Activated naive CD8-positive, alpha-beta T cell treated with anti-CD3 and anti-CD28 coated beads, Interleukin-2, amount 10 ng/mL, durations not matched to agents 7 days and 5 days (primary cell): ENCODE measurements at places on chromosomes 7 and 10. TPM values are rescaled to one million over a fixed set of nuclear protein-coding genes. Genes with fewer than 3 reads are reported as not detected.

The ACSL5 gene
- 55.8 TPM for total RNA-seq

The NXPH1 gene
- total RNA-seq: not detected

The CNNM1 gene
- total RNA-seq: 0.50 TPM

The SLC26A4 gene
- 0.17 TPM for total RNA-seq

The SRRM3 gene
- total RNA-seq: not detected

The CRHR2 gene
- total RNA-seq: not detected

The CTAGE15 gene
- total RNA-seq: 0.47 TPM

The CTAGE4 gene
- total RNA-seq: 1.0 TPM

- DNase-seq: no peak
Measured at GRCh38 chr10:87869773-87870551, 6.5 kb downstream of the PTEN start.

GRCh38 chr7:93620864-93621263 is 46.3 kb upstream of the CALCR start:
- no peak for DNase-seq

DNA sequence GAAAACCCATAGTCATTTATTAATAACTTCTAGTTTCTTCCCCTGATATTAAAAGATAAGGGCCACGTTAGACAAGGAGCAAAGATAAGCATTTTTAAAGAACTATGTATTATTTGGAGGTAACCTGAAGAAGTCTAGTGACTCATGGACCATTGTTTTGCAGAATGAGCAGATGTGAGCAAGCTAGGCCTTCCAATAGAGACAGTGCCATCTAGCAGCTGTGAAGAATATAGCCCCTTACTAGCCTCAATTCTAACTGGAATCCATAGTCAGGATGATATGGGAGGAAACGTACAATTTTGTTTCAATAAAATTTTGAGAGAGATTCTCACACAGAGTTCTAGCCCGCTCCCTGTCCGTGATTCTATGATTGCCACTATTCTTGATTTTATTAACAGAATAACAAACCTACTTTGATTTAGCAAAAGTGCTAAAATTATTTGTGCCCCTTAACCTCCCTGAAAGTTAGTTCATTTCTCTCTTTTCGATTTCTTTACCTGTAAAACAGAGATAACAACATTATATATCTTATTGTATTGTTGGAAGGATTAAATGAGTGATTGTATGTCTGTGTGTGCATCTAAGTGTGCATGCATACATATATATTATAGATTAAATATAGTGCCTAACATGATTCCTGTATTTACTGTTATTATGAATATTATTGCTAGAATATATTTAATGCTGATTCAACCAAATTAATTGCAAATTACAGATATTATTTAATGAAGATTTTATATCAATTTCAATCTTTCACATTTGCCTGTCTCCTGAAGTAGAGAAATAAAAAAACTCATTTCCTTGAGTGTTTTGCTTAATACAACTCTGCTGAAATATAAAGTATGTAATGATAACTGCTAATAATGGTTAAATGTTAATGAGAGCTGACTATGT is 22.7 kb downstream of the FAM237B start:
- DNase-seq: no peak

GRCh38 chr10:67471022-67471421 is 225.0 kb downstream of the CTNNA3 start:
- DNase-seq: no peak

DNA sequence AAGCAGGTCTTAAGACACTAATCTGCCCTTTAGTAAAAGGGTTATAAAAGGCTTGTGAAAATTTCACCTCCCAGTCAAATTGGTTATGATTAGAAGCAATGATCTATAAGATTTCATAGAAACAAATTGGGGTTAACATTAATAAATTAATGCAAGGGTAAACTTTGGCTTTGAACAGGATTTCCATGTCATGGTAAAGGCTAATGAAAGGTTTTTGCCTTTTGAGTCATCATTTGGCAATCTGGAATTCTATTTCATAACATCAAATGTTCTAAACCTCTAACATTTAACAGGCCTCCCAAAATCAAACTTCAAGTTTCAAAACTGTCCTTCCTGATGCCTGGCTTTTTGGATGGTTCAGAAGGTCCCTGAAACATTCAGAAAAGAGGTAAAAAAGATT is 62.4 kb downstream of the COA1 start:
- DNase-seq: no peak

DNA sequence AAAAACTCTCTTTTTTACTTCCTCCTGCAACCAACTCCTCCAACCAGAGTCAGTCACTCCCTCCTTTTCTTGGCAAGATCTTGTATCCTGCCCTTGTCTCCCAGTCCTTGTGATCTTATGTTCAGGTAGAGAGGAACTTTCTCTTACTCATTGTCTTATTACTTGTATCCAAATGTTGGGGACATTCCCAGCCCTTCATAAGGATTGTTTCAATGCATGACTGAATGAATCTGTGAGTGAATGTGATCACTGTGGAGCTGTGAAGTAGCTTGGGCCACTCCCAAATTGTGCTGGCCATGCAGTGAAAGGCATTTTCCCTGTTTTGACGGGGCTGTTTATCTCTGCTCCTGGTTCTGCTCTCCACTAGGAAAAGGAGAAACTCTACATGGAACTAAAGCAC is 93.7 kb downstream of the CFAP58 start:
- DNase-seq: no peak

DNA sequence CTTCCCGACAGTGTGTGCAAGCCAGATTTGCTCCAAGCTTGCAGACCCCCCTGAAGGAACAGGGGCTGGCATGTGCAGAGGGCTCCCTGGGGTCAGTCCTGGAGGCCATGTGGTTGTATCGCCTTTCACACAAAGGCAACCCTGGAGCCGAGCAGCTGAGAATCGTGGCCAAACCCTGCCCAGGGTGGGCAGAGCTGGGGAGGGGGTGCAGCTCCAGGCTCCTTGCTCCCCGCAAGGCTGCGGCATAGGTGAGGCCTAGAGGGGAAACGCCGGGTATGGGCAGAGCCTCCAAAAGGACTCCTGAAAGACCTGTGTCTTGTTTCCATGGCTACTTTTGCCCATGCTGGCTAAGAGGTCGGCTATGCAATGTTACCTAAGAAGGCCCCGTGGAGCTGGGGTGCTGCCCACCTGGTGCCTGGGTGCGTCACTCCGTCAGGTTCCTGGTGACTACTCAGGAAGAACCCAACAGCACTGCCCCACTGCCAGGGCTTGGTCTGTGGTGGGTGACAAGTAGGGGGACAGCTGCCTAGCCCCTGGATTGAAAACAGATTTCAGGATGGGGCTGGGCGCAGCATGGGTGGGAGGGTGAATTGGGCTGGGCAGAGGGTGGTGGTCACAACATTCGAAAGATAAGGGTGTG is 171.0 kb upstream of the SHH start:
- DNase-seq: no peak

GRCh38 chr7:64544010-64544409 is 18.9 kb downstream of the ZNF680 start:
- DNase-seq: no peak

- DNase-seq: no peak
Measured at GRCh38 chr10:97462309-97462708, 16.3 kb downstream of the ZDHHC16 start.
